ENCODE measurements at places on chromosomes 2 and 18.

GRCh38 chr2:161357097-161357496 is 48.9 kb downstream of the PSMD14 start:
- DNase-seq: no peak

- DNase-seq: no peak
These were observed 94.2 kb upstream of the DLGAP1 start for GRCh38 chr18:4549164-4549872.

DNA sequence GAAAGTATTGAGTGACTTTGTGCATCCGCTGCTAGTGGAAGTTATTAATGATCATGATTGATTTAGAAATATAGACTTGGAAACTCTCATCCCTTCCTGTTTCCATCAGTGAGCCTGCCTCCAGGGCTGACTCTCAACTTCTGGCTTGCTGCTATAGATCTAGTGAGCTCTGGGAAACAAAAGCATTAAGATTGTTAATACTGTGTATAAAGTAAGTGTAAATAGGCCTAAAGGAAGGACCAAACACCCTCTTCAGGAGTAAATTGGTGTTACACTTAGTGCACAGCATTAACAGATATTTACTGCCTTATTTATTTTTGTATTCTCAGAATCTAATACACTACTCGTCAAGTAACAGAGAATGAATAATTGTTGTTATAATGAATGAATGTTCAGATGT is 285.6 kb downstream of the THSD7B start:
- no peak for DNase-seq

DNA sequence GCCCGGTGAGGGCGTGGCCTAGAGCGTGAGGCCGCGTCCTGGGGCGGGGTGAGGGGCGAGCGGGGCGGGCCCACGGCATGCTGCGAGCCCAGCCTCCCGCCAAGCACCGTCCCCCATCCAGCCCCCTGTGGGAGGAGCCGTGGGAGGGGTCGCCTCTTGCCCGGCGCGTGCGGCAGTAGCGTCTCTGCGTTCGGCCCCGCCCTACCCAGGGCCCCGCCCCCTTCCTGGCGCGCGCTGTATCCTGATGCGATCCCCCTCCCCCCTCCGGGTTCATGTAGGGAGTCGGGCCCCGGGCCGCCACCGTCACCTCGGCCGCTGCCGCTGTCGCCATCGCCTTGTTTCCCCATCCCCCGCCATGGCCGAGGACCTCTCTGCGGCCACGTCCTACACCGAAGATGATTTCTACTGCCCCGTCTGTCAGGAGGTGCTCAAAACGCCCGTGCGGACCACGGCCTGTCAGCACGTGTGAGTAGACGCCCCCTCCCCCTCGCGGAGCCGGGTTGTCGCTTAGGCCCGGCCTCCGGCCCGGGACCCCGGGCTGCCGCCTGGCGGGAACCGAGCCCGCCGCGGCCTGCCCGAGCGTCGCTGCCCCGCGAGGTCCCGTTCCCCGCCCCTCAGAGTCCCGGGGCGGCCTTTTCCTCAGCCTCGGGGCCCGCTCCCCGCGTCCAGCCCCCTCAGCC is 888 bp downstream of the RNF138 start:
- DNase-seq: no peak

DNA sequence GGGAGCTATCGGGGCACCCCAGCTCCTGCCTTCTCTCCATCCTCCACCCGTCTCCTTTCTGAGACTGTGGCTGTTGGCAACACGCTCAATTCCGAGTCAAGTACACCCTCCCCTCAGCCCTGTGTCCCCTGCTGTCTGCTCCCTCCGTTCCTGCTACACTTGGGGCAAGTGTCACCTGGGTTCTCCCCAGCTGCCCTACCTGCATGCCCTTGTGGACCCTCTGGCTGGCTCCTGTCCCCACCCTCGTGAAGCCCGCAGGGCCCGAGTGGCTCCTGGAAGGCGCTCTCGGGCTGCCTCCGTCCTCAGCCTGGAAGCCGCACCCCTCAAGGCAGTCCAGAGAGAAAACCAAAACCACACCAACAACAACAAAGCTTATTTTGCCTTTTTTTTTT is 33.9 kb downstream of the PDIA6 start:
- no peak for DNase-seq

- no peak for DNase-seq
These were observed 32.1 kb upstream of the MAL start for GRCh38 chr2:94993176-94994062.

- no peak for DNase-seq
These were observed 128.0 kb downstream of the NEDD4L start for GRCh38 chr18:58172031-58172430.

GRCh38 chr18:37346048-37346447 is 219.6 kb downstream of the CELF4 start:
- DNase-seq: no peak

- DNase-seq: no peak
These were observed 98.2 kb upstream of the FOSL2 start for GRCh38 chr2:28294451-28294850.

DNA sequence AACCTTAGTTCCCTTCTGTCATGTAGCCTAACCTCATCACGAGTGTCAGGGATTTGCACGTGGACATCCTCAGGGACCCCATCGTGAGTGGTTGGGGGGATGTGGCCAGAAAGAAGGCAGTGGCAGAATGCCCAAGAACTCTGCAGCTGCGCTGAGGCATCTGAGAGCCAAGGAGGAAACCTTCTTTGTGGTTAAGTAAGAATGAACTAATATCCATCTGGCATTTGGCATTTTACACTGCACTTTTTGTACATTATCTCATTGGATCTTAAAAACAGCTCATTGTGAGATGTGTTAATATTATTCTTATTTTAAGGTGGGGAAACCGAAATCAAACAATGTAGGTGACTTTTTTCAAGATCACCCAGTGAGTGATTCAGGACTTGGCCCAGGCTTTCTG is 32.6 kb upstream of the APCDD1 start:
- DNase-seq: no peak

GRCh38 chr18:39448942-39449341 is 1883.3 kb upstream of the CELF4 start:
- peak; percentile 91 for DNase-seq

DNA sequence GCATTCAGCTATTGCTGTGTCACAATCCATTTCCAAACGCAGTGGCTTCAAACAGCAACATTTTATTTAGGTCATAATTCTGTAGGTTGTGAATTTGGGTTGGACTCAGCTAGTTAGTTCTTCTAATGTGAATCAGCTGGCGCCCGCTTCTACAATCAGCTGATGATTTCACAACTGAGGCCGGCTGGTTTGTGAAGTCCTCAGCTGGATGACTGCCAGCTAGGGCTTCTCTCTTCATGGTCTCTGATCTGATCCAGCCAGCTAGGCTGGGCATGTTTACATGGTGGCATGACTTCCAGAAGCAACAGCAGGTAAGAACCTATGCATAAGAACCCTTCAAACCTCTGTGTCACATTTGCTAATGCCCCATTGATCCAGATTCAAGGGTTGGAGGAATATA is 172.0 kb downstream of the SLC4A10 start:
- no peak for DNase-seq

- no peak for DNase-seq
These were observed 30.0 kb downstream of the HTR2B start for GRCh38 chr2:231094736-231095346.

DNA sequence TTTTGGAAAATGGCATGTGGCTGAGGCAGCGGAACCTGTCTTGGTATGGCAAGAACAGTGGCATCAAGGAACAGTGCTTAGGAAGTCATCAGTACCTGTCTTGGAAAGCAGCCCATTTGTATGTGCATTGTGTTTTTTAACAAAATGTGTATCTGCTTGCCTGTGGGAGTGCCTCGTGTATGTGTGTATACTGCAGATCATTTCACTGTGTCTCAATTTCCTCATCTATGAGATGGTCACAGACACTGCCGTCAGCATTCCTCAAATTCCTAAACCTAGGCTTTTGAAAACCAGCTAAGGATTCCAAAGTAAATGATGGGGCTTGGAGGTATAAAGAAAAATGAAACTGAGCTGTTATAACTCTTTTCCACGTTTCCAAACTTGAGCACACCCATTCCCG is 441.3 kb downstream of the RND3 start:
- DNase-seq: no peak

DNA sequence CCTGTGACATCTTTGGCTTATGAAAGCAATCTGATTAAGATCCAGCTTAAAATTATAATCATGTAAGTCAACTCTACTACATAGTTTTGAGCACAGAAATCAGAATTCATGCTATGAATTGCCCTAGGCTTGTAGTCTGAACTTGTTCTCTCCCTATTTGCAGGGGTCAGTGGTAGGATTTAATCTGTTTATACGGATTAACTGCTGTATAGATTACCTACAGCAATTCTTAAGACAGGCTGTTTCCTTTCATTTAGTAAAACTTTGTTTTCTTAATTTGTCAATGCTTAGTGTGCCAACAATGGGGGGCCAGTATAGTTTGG is 287.9 kb downstream of the PDE11A start:
- DNase-seq: no peak

DNA sequence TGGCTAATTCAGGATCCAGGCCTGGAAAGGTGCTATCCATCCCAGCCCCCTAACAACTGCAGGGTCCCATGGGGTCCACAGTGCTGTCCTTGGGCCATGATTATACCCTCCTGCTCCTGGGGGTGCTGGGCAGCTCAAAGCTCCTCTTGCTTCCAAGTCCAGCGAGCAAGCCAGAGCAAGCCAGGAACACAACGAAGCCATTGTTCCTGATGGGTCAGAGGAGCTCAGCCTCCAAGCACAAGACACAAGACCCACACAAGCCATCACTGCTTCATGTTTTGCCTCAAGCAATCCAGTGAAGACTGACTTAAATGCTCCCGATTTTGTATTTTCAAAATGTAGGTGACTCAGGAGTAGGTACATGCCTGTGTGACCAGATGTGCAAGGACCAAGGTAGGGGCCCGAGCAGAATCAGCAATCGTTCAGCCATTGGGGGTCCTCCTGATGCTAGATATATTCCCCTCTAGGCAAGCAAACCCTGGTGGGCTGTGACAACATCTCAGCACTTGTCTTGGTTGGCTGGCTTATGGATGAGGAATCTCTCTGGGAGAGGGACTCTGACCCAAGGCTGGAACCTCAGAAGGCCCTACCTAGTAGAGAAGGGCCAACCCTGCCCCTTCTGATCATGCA is 90.8 kb downstream of the EPAS1 start:
- no peak for DNase-seq

DNA sequence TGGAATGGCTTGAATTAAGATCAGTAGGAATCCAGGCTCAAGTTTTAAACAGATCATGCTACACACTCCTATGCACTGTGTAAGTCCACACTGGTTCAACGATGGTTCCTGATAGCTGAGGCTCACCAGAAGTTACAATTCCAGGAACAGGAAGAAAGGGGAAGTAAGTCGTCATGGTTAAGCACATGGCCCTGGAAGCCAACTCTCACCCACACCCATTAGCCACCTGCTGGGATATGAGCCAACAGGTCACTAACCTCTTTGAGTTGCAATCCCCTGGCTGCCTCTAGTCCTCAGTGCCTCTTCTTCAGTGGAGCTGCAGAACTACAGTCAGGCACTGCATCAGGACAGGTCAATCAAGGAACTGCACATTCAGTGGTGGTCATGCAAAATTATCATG is 133.5 kb downstream of the TMEM182 start:
- DNase-seq: no peak

- no peak for DNase-seq
These were observed 81.8 kb upstream of the SERTAD2 start for GRCh38 chr2:64735504-64735903.

DNA sequence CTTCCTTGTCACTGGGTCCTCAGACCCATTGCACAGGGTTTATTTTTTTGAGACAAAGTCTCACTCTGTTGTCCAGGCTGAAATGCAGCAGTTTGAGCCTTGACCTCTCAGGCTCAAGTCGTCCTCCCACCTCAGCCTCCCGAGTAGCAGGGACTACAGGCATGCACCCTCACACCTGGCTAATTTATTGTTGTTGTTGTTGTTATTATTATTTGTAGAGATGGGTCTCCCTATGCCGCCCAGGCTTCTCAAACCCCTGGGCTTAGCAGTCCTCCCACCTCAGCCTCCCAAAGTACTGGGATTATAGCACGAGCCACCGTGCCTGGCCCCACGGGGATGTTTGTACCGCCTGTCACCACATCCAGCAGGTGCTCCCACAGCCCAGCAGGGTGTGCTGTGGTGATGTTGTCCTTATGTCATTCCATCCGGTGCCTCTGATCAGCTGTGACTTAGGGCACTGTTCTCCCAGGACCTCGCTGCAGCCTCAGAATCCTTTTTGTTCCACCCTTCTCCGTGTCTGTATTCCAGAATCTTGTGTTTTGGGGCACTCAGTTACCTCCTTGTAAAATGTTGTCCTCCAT is 182.3 kb downstream of the INO80D start:
- DNase-seq: peak; percentile 16

GRCh38 chr2:36389091-36389564 is 33.5 kb downstream of the CRIM1 start:
- no peak for DNase-seq

DNA sequence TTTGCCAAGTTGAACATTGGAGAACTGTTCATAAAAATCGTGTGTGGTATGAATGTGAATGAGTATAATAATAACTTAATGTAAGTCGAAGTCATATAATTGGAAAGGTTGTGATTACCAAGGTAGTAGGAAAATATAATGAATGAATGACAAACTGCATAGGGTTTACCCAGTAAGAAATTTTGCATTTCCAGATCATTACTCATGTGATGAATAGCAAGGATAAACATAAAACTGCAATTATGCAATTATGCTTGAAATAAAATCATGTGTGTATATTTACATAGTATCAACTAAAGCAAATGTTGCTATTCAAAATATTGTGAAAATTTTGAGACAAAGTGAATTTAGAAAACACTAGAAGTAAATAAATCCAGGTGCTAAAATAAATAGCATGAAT is 1108.7 kb upstream of the TMEFF2 start:
- DNase-seq: no peak

DNA sequence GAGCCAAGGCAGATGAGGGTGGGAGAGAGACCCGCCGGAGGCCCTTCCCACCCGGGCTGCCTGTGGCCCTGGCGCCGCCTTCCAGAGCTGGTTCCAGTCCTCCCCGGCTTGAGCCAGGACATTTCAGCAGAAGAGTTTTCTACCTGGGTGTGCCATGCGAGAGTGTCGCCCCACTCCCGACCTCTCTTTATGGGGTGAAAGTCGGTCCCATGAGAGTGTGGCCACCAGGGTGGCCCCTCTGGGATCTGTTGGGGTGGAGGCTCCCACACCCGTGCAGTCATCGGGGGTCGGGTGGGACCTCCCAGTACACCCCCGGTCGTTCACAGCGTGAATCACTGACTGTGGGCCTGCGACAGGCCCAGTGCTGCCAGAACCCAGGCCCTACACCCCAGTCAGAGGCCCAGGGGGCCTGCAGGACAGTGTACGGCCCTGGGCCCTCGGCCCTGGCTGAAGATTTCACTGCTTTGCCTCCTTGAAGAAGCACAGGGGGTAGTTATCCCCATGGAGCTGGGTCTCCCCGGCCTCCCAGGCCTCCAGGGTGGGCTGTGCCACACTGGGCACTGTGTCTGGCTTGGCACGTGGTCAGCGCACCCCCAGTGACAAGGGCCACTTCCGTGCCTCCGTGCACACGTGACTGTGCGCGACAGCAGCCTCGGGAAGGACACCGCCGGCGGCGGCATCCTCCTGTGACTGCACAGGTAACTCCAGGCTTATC is 5.9 kb downstream of the NFATC1 start:
- no peak for DNase-seq

- no peak for DNase-seq
These were observed 732 bp upstream of the ANXA4 start for GRCh38 chr2:69741229-69741574.
